Endothelial cell of umbilical vein (primary cell): ENCODE measurements at places on chromosomes 7 and 10. TPM values are rescaled to one million over a fixed set of nuclear protein-coding genes. Genes with fewer than 3 reads are reported as not detected.
A peak's percentile ranks its signal among the peaks of the same experiment; 100 is the strongest.

GRCh38 chr7:135510592-135511183 lies 786 bp upstream of the CNOT4 start:
- DNase-seq = peak; percentile 45

DNA sequence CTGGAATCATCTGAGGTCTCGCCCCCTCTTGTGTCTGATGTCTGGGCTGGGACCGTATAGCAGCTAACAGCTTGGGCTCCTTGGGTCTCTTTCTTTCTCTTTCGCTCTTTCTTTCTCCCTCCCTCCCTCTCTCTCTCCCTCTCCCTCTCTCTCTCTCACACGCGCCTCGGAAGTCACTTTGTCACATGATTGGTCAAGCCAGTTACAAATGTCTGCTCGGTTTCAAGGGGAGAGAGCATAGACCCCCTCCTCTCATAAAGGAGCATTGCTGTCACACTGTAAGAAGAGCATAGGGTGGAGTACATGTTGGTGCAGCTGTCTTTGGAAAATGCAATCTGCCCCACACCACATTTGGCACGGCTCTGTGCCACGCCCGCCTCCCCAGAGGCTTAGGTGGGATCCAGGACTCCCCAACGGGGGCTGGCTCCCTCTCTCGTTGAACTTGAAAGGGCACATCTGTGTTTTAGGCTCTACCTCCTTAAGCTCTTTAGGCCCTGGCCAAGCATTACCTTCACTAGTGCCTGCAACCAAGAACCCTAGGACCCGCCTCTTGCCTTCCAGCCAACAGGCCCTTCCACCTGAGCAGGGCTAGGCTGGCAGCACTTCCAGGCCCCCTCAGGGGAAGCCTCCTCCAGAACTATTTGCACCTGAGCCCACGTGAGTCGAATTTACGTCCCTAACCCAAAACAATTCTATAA lies 61.9 kb upstream of the CACUL1 start:
- DNase-seq = no peak

DNA sequence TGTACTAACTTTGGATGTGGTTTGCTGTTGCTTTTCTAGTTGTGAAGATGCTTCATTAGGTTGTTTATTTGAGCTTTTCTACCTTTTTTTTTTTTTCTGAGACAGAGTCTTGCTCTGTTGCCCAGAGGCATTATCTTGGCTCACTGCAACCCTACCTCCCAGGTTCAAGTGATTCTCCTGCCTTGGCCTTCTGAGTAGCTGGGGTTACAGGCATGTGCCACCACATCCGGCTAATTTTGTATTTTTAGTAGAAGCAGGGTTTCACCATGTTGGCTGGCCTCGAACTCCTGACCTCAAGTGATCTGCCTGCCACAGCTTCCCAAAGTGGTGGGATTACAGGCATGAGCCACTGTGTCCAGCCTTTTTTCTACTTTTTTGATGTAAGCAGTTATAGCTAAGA lies 93.7 kb downstream of the ADAM22 start:
- DNase-seq = no peak

Gene VIPR2
- not detected in 2 replicates for total RNA-seq

- peak; percentile 54 for DNase-seq
Observed at GRCh38 chr7:93374345-93374940, 142.3 kb downstream of the VPS50 start.

- DNase-seq = no peak
Observed at GRCh38 chr10:50648089-50648934, 24.6 kb upstream of the SGMS1 start.

DNA sequence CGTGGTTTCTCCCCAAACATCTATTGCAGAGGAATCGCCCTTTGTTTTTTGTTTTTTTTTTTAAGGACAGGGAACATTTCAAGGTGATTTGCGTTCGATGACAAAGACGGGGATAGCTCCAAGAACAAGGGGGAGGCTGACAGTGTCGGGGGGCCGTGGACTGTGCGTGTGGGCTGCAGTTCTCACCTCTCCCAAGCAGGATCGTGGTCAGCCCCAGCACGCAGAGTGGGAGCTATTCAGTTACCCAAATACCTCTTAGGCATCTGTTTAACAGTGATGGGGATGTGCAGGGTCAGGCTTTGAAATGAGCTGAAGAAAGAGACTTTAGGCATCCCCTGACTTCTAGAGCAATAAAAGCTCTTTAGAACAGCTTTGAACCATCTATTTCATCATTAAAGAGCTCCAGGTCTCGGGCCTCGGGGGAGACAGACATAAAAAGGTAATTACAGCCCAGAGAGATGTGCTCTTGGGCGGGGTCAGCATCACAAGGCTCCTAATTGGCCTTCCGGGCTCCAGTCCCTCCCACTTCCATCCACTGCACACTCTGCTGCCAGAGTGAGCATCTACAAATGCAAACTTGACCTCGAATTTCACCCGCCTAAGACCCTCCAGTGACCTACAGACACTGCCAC lies 97.3 kb downstream of the MYL10 start:
- no peak for DNase-seq

DNA sequence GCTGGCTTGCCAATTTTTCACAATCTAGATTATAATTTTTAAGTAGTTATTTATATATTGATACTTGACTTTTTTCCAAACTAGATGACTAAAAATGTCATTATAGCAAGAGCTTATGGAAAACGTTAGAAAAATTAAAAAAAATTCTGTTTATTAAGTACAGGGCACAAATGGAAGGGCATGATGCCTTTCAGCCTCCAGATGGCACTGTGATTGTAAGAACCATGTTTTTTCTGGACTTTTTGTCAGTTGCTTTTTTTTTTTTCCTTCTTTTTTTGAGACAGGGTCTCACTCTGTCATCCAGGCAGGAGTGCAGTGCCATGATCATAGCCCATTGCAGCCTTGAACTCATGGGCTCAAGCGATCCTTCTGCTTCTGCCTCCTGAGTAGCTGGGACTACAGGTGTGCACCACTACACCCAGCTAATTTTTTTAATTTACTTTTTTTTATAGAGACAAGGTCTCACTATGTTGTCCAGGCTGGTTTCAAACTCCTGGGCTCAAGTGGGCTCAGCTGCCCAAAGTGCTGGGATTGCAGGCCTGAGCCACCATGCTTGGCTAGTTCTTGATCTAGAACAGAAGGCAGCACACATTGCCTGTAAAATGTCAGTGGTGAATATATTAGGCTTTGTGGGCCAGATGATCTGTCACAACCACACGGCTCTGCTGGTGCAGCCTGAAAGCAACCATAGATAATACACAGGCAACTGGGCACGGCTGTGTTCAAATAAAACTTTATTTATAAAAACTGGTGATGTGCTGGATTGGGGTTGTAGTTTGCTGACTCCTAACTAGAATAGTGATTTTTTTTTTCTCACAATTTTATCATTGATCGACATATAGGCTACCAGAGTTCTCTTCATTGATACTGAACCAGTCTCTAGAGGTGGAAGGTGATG lies 27.4 kb downstream of the UCMA start:
- DNase-seq = peak; percentile 49

DNA sequence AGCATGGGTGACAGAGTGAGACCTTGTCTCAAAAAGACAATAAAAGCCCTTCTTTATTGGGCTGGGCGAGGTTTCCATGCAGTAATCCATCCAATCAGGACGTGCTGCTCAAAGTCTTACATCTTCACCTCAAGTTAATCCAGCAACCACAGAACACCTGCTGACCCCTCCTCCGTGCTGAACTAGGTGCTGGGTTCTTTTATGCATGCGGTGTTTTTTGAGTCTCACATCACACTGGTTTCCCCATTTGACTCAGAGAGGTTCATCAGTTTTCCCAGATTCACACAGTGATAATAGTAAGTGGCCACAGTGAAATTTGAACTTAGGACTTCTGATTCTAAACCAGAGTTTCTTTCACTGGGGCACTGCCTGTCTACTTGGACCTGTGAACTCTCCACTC lies 58.3 kb upstream of the GTF2I start:
- DNase-seq = no peak

- no peak for DNase-seq
Observed at GRCh38 chr10:34346516-34347100, 468.5 kb downstream of the PARD3 start.

Gene EBLN1
- not detected in 2 replicates for total RNA-seq

DNA sequence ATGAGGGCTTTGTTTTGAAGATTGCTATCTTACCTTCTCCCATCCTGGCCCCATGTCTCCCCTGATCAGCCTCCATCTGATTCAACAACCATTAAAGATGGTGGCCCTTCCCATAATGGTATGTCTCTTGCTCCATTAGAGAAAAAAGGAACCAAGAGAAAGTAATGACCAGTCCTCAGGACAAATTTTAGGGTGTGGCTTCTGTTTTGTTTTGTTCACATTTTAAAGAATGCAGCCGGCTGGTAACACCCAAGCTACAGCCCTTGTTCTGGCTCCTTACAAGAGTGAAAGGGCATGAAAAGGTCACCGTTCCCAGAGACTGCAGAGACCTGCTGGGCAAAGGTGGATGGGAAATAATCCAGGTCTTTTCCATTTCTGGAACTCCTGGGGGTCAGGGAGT lies 287.9 kb upstream of the NEBL start:
- DNase-seq = no peak

DNA sequence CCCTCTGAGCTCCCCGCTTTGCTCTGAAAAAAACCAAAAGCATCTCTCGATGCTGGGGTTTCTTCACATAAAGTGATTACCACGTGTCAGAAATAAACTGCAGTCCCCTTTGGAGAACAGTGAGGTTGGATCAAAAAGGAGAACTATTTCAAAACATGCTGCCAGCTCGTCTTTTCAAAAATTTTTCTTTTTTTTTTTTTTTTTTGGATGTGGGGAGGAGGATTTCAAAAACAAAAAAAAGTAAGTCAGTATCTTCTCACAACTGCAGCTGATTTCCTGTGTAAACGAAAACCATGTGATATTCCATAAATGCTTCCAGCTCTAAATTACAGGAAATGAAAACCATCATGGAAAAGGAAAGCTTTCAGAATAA lies 155.0 kb upstream of the LYZL2 start:
- peak; percentile 79 for DNase-seq

GRCh38 chr10:98323221-98324164 lies 55.5 kb upstream of the LOXL4 start:
- peak; percentile 54 for DNase-seq

DNA sequence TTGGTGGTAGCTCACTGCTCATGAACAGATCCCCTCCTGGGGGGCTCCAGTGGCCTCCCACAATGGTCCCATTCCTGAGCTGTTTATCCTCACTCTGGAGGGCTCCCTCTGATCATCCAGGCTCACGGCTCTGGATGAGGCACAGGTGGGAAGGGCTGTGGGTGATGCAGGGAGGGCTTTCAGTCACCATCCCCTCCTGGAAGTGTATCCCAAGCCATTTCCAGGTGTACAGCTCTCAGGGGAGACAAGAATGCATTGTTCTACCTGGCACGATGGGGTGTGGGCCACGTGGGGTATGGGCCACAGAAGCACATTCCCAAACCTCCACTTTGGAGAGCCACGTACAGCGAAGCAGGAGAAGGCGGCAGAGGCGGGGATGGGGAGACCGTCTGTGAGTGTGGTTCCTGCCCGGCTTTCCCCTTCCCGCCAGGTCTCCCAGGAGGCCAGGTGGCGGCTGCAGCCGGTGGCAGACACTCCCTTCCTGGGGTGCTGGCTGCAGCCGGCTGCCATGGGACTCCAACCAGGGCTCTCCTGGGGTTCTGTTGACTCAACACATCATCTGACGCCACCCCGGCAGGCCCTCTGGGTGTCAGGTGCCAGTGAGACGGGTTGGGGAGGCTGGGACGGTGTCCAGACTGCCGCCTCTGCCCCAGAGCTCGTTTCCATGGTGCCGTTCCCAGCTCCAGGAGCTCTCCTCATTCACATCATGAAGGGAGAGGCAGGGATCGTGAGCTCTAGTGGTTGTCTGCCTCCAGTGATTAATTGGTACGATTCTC lies 169.7 kb upstream of the RHEB start:
- DNase-seq = no peak

- DNase-seq = peak; percentile 95
Observed at GRCh38 chr10:29131952-29132547, 156.8 kb upstream of the LYZL1 start.

GRCh38 chr10:103528549-103528948 lies 35.0 kb downstream of the NEURL1 start:
- DNase-seq = no peak

DNA sequence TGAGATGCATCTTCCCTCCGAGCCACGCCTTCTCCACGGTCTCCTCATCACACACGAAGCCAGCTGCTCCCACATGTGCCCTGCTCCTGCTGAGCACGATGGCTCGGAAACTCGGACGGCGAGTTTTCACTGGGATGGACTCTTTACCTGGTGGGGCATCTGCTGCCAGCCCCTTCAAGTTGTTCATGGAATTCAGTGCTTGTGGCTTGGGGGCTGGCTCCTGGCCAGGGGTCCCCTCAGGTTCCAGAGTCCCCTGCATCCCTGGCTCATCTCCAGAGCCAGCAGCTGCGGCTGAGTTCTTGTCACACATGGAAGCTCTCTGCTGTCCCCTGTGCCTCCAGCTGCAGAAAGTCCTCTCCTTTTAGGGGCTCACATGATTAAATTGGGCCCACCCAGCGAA lies 654.0 kb downstream of the SDK1 start:
- DNase-seq = no peak

Gene RADIL
- 1.0 and 2.5 TPM in 2 replicates for total RNA-seq

DNA sequence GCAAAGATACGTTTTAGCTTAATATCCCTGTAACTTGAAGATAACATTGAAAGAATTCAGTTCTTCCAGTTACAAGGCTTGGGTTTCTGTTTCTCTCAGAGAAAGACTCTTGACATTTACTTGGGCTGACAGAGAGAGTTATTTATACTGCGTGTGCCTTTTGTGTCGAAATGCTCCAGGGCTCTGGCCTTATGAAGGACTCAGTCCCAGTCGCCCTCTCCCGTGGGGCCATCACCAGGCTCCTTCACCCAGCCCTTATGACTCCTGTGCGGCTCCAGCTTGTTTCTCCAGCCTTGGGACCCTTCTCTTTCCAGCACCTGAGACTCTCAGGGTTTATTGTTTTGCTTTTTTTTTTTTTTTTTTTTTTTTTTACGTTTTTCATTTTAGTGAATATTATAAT lies 242.3 kb upstream of the DKK1 start:
- DNase-seq = no peak

Gene PANK1
- total RNA-seq = 6.3 and 6.9 TPM in 2 replicates

DNA sequence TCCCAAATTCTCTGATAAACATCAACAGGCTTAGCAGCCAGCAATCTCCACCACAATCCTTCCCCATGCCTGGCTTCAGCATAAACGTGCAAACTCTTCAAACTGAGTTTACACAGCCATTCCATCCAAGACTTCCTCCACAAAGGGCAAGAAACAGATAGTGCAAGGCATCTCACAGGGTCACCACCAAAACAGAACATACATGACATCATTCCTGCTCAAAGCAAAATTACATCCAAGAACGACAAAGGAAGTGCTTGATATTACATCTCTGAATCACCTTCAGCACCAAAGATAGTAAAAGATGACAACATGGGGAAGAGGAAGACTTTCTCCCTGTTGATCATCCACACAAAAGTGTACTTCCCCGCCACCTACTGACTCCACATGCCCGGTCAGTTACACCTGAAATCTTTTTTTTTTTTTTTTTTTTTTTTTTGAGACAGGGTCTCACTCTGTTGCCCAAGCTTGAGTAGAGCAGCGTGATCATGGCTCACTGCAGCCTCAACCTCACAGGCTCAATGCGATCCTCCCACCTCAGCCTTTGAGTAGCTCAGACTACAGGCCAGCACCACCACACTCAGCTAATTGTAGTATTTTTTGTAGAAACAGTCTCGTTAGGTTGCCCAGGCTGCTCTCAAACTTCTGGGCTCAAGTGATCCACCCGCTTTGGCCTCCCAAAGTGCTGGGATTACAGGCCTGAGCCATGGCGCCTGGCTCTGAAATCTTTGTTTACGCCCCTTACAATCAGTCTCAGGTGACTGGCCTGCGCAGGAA lies 127.5 kb downstream of the PARD3 start:
- DNase-seq = no peak

GRCh38 chr7:107164092-107164491 lies 4.7 kb upstream of the HBP1 start:
- peak; percentile 61 for DNase-seq

- DNase-seq = no peak
Observed at GRCh38 chr7:127876393-127876792, 154.8 kb downstream of the LRRC4 start.
